Cortex of kidney (tissue), 1 donor: ENCODE measurements at places on chromosomes 4 and X.

GRCh38 chr4:121991968-121992367 is 40.1 kb upstream of the TRPC3 start:
- DNase-seq: no peak

GRCh38 chrX:153952373-153953026 is 8.1 kb upstream of the RENBP start:
- no peak for DNase-seq

DNA sequence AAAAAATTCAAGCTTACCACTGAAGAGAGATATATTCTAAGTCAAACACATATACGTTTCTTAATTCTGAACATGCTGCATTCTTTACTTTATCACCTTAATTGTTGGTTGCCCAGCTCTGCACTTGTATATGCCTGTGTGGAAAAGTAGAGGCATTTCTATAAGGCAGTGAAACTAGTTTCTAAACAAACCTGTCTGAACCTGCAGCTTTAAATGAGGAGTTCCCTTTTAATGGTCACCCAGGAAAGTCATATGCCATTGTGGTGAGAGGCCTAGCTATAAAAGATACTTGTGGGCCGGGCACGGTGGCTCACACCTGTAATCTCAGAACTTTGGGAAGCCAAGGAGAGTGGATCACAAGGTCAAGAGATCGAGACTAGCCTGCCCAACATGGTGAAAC is 147.4 kb upstream of the RXFP1 start:
- no peak for DNase-seq

DNA sequence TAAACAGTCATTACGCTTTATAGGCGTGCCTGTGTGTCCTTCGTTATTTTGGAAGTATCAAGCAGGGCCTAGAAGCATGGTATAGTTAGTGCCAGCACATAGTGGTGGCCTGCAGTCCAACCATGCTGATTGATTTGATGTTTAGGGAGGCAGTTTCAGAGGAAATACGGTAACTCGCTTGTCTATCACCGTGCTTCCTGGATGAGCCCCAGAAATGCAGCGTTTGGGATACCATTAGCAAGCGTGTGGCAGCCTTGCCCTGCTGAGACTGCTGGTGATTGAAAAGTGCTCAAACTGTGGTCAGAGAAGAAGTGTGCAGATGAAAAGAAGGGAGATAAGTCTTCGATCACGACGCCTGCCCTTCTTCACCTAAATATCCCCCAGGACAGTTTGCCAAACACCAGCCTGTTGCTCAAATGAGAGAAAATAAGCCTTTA is 158.4 kb downstream of the CHIC2 start:
- no peak for DNase-seq

DNA sequence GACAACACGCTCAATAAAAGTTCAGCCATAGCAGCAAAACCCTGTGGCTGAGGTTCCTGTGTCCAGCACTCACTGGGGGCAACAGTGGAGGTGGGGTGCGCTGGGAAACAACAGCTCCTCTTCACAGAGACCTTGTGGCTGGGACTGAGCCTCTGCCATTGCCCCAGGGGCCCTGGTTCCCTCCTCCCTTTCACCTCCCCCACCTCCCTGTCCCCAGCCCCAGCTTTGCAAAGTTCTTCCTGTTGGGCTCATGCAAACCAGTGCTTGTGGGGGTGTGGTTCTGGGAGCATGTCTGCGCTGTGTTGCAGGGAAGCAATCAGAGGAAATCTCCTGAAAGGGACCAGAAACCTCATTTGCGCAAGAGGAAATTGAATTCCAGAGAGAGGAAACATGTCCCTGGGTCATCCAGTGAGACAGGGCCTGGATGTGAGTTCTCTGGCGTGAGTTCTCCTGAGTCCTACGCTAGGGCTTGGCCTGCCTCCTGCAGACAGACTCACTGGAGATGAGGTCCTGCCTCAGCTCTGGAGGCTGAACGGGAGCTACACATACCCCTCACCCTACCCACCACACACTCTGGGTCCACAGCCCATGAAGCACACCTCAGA is 7.4 kb downstream of the FATE1 start:
- no peak for DNase-seq

- DNase-seq: no peak
Measured at GRCh38 chr4:28254003-28254402, 1393.4 kb downstream of the STIM2 start.

GRCh38 chr4:13298655-13299054 is 185.5 kb downstream of the RAB28 start:
- no peak for DNase-seq

DNA sequence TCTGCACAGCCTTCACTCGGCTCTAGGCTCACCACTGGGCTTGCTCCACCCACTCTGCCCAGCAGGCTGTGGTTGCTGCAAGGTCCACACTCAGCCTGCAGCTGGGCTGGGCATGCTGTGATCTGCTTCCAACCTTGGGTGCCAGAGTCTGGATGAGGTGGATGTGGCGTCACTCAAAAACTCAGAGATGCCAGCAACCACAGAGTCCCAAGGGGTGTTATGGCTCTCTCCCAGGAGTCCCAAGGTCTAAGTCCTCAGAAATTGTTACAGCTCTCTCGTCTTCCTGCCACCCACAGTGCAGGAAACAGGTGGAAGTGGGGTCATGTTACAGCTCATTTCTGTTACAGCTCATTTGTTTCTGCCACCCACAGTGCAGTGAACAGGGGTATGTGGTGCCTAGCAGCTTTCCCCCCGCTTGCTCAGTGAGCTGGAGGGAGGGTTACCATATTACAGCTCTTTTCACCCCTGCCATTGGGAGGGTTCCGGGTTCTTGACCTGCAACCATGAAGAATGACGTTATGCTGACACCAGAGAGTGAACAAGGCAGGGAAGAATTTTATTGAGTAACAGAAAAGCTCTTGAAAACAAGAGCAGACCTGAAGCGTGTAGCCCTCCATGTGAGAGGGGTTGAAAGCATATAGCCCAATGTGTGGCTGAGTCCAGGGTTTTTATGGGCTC is 893.9 kb downstream of the PCDH7 start:
- no peak for DNase-seq

DNA sequence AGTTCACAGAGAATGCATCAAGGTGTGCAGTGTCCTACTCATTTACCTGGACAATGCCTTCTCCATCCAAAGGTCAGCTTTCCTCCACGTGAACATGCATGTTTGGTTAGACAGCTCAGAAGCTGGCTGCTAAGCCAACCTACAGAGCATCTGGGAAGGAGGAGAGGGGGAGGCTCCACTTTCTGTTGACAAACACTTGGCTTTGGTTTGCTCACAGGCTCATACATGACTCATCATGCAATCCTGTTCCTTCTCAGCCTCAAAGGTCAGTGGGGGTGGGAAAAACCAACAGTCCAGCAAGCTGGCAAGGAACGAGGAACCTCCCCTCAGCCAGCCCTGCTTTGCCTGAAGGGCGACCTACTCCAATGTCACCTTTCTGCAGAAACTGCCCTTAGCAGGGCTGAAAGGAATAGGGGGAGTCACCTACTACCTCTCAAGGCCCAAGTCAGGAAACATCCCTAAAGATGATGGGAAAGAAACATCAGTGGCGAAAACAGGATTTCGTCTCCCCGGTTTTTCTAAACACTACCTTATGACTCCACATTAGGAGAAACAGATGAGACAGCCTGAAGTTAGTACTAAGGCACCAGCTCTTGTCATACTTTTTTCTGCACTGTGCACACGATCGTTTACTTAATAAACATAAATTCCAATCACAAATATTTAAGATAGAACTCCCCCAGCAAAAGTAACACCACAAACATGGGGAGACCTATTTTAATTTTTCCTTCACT is 37.9 kb downstream of the RELL1 start:
- DNase-seq: no peak

GRCh38 chr4:87117732-87118075 is 102.7 kb downstream of the KLHL8 start:
- no peak for DNase-seq

GRCh38 chrX:28586981-28587551 is at the start of gene IL1RAPL1:
Gene IL1RAPL1 (plus strand): TSS chrX:28587446.
- DNase-seq: no peak

- DNase-seq: no peak
Measured at GRCh38 chr4:184885602-184886001, 59.8 kb upstream of the ACSL1 start.
